ENCODE measurements at places on chromosomes 2 and 18. TPM values are rescaled to one million over a fixed set of nuclear protein-coding genes. Genes with fewer than 3 reads are reported as not detected.

Gene TCF23
- total RNA-seq: not detected

Gene TSGA10
- 1.5 TPM for total RNA-seq

Gene NT5DC4
- total RNA-seq: not detected

Gene PDE1A
- total RNA-seq: 17.2 TPM

GRCh38 chr2:115303-115702 lies 69.0 kb upstream of the FAM110C start:
- no peaks in the 10 kb centered on the region for H3K36me3 ChIP-seq
- no peak overlapping the region for H3K4me3 ChIP-seq
- no peak for ATAC-seq
- no peak overlapping the region for H3K27ac ChIP-seq
- no peaks in the 10 kb centered on the region for H3K4me1 ChIP-seq

DNA sequence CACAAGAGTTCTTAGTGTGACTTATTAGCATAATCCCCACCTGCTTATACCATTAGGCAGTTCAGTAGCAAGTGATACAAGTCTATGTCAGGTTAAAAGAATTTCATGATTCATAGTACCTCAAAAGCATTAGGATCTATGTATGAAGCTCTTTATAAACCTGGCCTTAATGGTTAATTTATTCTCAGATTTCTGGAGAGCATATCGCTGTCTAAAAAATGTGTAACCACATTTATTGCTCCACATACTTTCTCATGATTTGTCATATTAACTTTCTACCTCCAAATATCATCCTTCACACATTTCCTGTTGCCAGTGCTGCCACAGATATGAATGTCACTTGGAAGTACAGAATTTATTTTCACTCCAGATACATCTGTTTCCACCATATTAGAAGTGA lies 332.8 kb upstream of the MAP2 start:
- no peaks in the 10 kb centered on the region for H3K27me3 ChIP-seq
- H3K4me3 ChIP-seq: no peak overlapping the region
- H3K36me3 ChIP-seq: no peaks in the 10 kb centered on the region
- H3K27ac ChIP-seq: no peak overlapping the region
- no peak for ATAC-seq

DNA sequence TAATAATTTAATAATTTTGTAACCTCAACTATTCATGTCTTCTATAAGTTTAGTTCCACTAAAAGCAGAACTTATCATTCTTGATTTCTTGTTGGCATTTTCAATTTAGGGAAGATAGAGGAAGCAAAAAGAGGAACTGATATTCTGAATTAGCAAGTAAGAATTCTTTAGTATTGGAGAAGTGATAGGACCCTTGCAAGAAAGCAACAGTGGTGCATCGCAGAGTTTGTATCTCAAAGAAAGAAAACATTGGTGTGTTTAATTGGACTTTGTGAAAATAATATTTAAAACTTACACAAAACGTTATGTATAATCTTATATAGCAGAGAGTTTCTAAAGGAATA lies 36.5 kb upstream of the TNFRSF11A start:
- H3K27me3 ChIP-seq: no peaks in the 10 kb centered on the region
- H3K4me1 ChIP-seq: no peaks in the 10 kb centered on the region
- no peak for ATAC-seq

DNA sequence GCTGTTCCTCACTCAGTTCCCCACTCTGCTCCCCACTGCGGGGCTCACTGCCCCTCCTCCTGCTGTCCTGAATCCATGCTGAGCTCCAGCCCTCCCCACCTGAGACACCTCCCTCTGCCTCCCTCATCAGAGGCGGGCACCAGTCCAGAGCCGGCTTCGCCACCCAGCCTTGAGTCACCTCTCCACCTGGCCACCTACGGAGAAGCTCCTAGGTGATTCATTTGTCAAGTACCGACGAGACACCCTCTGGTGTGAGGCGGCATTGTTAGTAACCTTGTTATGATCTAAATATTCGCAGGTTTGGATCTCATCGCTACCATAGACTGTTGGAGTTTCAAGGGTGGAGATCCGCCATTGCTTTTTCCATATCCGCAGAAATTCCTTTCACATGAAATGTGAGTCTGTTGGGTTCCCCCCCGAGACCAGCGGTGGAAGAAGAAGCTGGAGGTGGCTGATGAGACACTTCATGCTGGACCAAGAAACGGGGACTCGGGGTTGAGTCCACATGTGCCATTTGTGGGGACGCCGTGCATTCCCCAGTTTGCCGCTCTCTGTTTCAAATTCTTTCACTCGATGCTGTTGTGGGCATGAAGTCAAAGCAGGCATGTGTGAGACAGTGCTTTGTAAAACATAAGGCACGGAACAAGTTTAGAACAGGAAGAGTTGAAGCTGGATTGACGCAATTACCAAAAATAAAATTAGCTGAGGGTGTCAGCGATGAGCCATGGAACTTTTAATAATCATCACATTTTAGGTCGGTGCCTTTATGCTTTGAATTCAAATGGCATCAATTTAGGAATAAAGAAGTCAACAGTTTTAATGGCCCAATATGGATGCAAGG lies 259.8 kb upstream of the HDAC4 start:
- no peak overlapping the region for H3K27ac ChIP-seq
- no peaks in the 10 kb centered on the region for H3K36me3 ChIP-seq
- no peaks in the 10 kb centered on the region for H3K4me1 ChIP-seq
- no peak overlapping the region for H3K4me3 ChIP-seq
- peaks cover 49% of the 10 kb centered on the region for H3K27me3 ChIP-seq

GRCh38 chr2:144448389-144449027 lies 71.4 kb downstream of the ZEB2 start:
- no peak for ATAC-seq
- H3K4me1 ChIP-seq: no peaks in the 10 kb centered on the region
- H3K36me3 ChIP-seq: no peaks in the 10 kb centered on the region

DNA sequence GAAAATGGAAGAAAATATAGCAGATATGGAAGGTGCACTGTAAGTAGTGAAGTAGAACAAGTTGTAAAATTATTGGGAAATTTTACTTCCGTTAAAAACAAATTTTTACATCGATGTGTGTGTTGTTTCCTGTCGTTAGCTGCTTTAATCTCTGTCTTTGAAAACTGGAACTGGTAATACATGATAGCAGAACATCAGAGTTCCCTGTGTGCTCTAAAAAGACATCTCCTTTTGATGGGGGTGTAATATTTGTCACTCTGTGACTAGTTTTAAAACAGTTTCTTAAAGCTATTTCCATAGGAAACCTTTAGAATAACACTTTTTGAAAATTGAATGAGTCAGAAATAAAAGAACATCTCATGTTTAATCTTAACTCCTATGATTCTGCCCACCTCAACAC lies 43.5 kb downstream of the COX7A2L start:
- H3K4me3 ChIP-seq: no peak overlapping the region
- no peak overlapping the region for H3K27ac ChIP-seq
- H3K27me3 ChIP-seq: no peaks in the 10 kb centered on the region
- no peaks in the 10 kb centered on the region for H3K36me3 ChIP-seq
- ATAC-seq: no peak

DNA sequence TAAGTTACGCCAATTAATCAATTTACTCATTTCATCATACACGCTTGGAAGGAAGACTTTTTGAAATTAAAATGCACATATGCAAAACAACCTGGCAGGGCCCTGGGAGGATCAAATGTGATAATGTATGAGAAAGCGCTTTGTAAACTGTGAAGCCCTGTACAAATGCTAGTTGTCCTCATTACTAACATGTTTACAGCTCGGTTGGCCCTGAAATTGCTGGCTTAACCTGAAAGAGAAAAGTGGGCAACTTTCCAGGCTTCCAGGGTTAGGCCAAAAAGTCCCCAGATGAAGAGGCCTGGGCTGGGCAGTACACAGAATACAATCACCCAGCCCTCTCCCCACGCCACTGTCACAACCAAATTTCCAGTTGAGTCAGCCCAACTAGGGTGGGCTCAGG lies 60.2 kb downstream of the DNMT3A start:
- H3K27ac ChIP-seq: no peak overlapping the region
- no peaks in the 10 kb centered on the region for H3K27me3 ChIP-seq
- peaks cover 68% of the 10 kb centered on the region for H3K4me1 ChIP-seq
- no peak overlapping the region for H3K4me3 ChIP-seq

- H3K4me3 ChIP-seq: no peak overlapping the region
- peaks cover 50% of the 10 kb centered on the region for H3K27me3 ChIP-seq
- peak; percentile 37 for ATAC-seq
- no peaks in the 10 kb centered on the region for H3K36me3 ChIP-seq
- H3K4me1 ChIP-seq: no peaks in the 10 kb centered on the region
- no peak overlapping the region for H3K27ac ChIP-seq
These were observed 201.9 kb downstream of the CLIP4 start for GRCh38 chr2:29317077-29317517.

DNA sequence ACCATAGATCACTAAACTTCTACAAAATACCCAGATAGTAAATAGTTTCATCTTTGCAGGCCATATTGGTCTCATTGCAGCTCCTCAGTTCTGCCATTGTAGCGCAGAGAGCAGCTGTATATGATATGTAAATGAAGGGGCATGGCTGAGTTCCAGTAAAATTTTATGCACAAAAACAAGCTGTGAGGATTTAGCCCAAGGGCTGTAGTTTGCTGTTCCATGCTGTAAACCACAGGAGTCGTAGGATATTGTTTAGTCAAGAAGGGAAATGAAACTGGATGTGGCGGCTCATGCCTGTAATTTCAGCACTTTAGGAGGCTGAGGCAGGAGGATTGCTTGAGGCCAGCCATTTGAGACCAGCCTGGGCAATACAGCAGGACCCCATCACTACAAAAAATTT lies 83.0 kb downstream of the MGAT5 start:
- H3K27me3 ChIP-seq: no peaks in the 10 kb centered on the region
- H3K36me3 ChIP-seq: peaks cover 7% of the 10 kb centered on the region
- H3K27ac ChIP-seq: no peak overlapping the region
- no peaks in the 10 kb centered on the region for H3K4me1 ChIP-seq

DNA sequence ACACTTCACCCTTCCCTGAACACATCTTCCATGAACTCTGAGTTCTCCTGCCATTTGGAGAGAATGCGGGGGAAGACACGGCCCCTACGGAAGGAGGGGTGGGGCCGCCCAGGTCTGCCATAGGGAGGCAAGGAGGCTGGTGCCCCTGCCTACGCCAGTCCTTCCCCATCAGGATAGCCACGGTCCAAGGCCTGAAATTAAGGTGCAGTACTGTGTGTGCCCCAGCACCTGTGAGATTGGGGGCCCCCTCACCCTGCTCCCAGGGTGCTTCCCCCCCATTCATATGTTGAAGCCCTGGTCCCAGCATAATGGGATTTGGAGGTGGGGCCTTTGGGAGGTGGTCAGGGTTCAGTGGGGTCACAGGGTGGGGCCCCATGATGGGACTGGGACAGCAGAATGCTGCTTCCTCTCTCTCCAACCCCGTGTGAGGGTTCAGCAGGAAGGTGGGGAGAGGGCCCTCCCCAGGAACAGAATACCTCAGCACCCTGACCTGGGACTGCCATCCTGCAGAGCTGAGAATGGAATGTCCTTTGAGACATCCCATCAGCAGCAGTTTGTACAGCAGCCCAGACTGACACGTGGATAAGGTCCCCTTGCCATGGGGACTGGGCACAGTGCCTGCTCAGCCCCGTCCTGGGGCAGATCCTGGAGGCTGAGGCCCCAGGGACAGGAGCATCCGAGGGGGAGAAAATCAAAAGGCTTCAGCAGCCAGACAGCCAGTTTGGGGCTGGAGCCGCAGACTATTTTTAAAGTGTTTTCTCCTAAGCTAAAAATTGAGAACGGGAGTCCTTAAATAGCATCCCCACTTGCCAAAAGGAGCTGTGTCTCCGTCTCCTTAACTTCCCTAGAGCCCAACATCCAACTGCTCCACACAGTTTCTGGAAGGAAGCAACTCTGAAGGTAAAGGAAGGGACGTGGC lies 105.1 kb downstream of the NDUFA10 start:
- H3K27ac ChIP-seq: no peak overlapping the region
- peaks cover 9% of the 10 kb centered on the region for H3K4me1 ChIP-seq
- no peaks in the 10 kb centered on the region for H3K27me3 ChIP-seq
- no peak for ATAC-seq
- H3K4me3 ChIP-seq: no peak overlapping the region
- H3K36me3 ChIP-seq: no peaks in the 10 kb centered on the region
